ENCODE measurements at places on chromosomes 6 and 20.

- no peak for DNase-seq
Observed at GRCh38 chr6:99305021-99305554, 44.4 kb downstream of the FAXC start.

GRCh38 chr20:9514072-9514460 lies 324 bp upstream of the LAMP5 start:
- no peak for DNase-seq

GRCh38 chr20:2131366-2131765 lies 29.7 kb downstream of the STK35 start:
- DNase-seq, result no peak

DNA sequence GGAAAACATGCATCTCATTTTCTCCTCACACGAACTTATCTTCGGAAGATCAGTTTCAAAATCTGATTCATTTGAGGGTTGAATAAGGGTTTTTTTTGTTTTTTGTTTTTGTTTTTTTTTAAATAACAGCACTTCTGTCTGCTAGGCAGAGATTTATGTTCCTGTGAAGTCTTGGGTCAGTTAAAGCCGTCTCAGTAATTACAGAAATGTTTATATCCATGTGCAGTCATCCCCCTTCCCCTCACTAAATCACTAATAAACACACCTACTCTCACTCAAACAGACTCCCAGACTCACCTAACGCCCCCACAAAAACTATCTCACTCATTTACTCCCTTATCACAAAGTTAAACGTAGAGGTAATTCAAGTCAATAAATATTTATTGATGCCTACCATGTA lies 214.2 kb upstream of the SUPT3H start:
- no peak for DNase-seq

DNA sequence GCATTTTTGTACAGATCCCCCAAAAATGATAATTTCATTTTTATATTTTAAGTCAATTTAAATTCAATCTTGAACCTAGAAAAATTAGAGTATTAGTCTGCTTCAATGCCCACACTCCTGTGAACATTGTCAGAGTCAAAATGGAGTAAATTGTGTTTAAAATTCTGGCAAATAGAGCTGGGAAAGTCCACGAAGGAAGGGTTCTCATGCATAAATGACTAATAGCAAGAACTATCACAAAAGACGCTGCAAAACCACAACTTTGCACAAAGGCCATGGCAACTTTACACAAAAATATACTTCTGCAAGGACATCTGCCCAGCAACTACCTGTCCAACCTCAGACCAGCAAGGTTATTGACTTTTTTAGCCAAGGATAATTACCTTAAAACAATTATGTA lies 203.2 kb upstream of the SMLR1 start:
- no peak for DNase-seq

DNA sequence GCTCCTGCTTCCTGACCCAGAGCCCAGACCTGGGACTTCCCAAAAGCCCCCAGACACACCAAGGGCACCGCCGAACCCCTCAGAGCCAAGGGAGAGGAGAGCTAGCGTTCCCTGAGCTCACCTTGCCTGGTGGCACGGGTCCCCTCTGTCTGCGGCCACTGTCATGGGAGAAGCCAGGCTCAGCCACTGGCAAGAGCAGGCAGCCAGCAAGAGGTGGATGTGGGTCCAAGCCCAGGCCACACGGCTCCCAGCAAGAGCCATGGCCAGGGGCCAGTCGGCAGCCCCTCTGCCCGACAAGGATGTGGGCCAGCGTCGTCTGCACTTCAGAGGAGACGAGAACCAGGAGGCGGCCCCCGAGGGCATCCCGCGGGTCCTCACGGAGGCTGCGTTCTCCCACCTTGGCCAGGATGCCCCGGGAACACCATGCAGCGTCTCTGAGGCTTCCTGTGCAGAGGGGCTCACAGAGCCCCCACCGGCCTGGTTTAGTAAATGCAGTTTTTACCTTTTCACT lies 2.2 kb upstream of the PPDPF start:
- DNase-seq, result no peak

DNA sequence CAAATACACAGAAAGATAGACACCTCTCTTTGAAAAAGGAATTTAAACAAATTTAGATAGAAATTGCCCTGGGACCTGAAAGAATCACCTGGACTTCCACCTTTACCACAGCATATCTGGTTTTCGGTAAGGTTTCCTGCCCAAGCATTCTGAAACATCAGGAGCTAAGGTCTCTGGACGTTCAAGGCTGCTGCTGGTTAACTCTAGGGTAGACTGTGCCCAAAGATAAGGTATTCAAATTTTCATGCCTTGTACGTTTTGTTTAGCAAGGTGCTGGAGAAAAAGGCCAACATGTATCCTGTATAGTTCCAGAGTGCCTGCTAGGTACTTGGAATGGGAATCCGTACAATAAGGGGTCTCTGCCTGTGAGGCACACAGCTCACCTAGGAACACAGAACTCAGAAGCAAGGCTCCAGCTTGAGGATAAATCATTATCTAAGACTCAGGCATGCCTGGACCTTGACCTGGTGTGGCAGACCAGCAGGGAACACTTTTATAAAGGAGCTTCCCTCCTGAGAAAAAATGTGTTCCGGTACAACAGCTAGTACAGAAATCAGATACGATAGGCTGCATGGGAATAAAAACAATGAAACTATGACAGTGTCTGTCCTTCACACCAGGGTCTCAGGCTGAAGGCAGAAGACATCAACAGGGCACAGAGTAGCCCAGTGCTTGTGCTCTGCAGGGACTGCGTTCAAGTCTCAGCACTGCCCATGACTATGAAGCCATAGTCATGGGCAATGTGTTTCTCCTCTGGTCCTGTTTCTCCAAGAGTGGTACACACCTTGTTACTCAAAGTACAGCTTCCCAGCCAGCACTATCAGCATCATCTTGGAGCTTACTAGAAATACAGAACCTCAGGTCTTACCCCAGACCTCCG lies 70.4 kb downstream of the METTL24 start:
- no peak for DNase-seq

DNA sequence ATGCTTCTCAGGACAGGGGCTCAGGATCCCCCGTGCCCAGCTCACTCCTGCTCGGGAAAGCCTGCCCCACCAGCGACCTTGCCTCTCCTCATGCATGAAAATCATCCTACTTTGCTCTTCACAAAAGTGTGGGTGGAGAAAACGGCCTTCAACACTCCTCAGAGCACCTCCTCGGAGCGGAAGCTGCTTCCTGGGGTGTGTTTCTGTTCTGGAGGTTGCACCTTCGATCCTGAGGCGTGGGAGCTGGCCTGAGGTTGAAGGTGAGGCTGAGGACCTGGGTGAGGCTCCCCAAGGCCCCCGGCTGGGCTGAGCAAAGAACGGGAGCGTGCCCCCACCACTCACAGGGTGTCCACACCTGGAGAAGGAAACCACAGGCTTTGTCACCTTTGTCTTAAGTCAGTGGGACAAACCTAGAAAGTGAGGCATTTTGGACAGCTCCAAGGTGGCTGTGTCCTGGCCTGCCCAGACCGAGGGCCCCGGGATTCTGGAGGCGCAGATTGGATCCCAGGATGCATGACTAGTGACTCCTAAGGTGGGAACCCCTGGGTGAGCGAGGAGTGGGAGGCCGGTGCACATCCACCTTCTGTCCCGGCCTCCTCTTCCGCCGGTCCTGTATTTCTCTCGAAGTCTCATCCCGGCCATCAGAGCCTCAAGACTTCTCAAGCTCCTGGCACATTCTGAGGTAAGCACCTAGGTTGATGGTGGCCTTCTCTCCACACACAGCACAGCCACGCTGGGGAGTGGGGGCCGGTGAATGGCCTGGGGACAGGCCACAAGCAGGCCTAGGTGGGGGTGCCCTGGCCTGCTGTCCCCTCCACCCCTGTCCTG lies 104.7 kb downstream of the TMEM242 start:
- no peak for DNase-seq

DNA sequence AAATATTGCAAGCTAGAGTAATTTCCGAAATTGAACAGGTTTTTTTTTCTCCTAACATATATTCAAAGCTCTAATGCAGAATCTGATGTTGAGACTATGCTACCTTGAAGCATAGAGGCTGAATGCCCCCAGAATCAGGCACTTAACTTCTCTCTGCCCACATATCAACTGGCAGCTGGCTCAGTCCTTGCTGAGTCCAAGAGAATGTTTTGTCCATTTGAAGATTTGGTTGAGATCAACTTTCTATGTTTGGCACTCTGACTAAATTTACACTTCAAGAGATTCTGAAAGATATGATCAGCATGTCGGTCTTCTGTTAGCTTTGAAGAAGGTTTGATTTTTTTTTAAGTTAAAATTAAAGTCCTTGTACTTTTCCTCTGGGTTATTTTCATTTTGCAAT lies 1298.1 kb downstream of the EPHA7 start:
- no peak for DNase-seq

DNA sequence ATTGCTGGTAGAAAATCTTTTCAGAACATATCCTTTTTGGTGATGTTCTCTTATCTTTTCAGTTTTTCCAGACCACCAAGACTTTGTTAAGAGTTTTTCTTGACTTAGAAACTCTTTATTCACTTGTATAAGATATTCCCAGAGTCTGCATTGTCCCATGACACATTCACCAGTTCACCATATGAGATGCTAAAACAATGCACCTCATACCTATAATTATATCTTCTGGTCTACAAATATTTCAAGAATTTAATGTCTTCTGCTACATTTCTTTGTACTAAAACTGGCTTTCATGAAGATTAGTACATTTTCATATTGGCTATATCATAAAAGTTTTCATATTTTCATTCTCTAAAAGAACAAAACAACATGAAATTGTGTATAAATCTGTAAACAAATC lies 111.3 kb downstream of the ADGRG6 start:
- no peak for DNase-seq

GRCh38 chr20:41034239-41034638 lies 5.6 kb downstream of the TOP1 start:
- no peak for DNase-seq

DNA sequence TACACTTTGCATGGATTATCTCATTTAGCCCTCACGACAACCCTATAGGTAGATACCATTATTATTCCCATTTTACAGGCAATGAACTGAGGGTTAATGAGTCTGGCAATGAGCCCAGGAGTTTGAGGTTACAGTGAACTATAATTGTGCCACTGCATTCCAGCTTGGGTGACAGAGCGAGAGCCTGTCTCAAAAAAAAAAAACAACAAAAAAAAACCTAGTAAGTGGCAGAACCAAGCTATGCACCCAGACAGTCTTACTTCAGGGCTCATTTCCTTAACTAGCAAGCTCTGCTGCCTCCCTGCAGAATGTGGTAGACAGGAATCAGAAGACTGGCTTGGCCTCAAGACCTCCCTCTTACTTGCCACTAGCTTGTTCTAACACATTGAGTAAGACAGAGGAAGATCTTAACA lies 71.9 kb upstream of the RREB1 start:
- no peak for DNase-seq

Data from muscle of arm (tissue), 14 donors.